H9 (cell line): ENCODE measurements at places on chromosomes 1 and 21.

GRCh38 chr1:221874285-221875003 lies 132.6 kb upstream of the DUSP10 start:
- no peak for DNase-seq

DNA sequence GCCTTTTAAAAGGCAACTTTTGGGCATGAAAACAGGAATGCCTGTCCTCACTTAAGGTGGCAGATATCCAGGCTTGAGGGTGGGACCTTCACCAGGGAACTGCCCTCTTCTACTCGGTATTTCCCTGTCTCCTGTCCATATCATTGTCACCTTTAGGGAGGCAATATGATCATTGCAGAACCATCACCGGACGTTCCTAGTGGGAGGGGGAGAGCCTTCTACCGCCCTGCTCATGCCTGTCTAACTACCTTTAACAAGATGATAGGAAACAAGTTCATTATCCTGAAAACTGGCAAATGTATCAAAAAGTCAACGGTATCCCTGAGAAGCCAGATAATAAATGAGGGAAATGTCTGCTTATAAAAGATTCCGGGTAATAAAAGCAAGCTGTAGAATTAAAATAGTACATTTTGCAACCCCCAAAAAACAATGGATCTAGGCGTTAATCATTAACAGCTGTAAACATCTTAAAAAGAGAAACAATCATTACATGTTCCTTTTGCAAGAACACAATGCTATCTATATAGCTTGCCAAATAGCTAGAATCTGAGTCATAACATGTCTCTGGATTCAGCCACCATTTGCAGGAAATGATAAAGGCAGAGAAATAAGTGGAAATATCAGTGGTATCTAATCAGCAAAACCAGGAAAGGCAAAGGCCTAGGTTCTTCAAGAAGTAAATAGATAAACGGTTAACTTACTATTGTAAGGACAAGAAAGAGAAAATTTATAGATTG lies 852.9 kb upstream of the ADGRL4 start:
- DNase-seq, result no peak

DNA sequence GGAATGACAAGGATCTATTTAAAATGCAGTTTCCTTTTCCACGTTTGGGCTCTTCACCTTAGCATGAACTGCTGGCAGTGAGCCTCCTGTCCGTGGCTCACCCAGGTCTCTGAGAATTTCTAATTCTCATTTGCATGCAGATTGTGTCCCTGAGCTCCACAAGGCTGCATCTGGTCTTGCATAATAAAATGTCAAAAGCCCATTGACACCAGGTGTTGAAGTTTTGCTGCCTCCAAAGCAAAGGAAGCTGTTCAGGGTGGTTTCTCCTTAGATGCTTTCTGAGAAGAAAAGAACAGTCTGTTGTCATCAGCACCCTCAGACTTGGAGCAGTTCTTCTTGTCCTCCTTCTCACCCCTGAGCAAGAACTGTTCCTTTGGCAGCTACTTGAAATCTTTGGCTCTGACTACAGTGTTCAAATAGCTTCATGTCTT lies 433.1 kb upstream of the KAZN start:
- DNase-seq, result no peak

- no peak for DNase-seq
Observed at GRCh38 chr1:19622204-19622603, 21.9 kb upstream of the NBL1 start.

GRCh38 chr1:246971090-246971721 lies 36.7 kb downstream of the ZNF695 start:
- peak; percentile 73 for DNase-seq

DNA sequence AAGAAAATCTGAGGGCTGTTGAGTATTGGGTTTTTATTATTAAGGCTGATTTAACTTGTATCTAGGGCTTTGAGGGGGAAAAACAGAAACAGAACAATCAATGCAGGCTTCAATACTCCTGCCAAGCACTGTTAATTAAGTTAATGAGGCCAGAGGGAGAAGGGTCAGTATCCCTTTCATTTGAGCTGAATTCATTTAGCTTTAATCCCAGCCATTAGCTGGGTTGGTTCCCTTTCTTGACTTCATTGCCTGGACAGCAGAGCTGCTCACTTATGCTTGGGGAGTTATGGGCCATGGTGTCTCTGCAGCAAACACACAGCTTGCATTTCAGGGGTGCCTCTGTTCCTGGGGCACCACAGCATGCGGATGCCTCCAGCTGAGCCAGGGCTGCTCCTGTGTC lies 16.3 kb downstream of the TLR5 start:
- DNase-seq, result no peak

- no peak for DNase-seq
Observed at GRCh38 chr1:224761245-224761644, 145.1 kb downstream of the CNIH3 start.

DNA sequence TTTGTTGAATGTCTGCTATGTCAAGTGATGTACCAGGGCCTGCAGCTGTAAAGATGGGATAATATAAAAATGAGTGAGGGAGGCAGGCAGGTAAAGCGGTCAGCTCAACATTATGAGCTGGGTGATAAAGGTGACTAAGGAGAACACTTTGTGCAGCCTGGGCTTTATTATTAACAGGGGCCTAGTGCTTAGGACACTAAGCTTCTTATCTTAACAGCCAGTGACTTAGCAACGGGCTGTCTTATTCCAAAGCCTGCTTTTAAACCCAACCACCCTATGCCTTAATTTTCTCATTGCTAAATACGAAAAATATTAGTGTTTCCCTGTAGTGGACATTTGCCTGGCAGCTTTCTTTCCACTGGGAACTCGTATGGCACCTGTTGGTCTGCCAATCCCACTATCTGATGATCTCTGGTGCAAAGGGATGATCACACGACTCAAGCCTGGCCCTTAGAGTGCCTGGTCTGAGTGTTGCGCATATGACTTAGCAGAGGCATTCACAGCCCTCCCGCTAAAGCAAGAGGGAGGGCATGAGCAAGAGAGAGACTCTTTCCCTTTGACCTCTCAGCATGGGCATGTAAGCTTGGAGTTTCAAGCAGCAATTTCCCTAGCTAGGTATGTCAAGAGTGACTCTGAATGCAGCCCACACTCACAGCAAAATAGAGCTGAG lies 98.6 kb upstream of the PAPPA2 start:
- peak; percentile 31 for DNase-seq

DNA sequence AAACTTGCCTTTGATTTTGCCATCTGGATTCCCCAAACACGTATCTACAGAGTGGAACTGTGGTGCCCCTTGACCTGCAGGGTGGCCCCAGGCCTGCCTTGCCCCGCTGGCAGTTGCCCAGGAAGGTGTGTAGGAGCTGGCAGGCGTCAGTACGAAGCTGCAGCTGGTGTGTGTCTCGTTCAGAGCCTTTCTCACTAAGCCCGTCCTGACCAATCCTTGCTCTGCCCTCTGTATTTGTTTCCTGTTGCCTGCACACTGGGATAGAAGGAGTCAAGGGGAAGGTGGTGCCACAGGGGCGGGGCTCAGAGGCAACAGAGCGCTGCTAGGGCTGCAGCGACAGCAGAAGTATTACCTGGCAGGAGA lies 5.2 kb upstream of the VSIG8 start:
- peak; percentile 69 for DNase-seq

DNA sequence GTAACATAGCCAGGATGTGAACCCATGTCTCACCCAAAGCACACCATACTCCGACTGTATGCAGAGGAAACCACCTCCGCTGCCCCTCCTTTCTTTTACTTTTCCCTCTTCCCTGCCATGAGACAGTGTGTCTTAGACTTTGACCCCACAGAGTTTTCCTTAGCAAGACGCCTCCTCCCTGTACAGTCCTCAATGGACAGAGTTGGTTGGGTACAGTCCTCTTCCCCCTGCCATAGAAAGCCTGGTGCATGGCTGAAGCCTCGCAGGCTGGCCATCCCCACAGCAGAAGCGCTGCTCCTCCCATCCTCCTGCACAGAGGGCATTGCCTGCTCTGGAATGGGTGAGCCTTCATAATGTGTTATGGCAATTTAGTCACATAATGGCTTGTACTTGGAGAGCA lies 127.9 kb downstream of the PLPP3 start:
- no peak for DNase-seq

DNA sequence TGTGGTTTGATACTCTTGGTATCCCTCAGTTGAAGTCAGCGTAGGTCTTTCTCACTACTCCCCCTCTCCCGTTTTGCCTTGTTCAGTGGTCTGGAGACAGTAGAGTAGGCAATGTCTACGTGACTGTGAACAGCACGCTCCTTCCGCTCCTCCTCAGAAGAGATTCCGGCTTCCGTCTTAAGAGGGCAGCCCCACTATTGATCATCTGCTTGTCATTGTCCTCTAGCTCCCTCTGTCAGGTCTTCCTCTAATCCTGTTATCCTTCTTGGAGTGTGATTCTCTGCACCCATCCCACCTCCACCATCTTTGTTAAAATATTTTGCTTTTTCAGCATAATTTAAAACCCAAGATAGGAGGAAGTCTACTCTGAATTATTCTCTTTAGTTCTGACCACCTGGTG lies 129.9 kb upstream of the KCNK2 start:
- peak; percentile 65 for DNase-seq

- DNase-seq, result no peak
Observed at GRCh38 chr1:17596651-17597509, 57.4 kb downstream of the ARHGEF10L start.

GRCh38 chr1:7641587-7642417 lies 129.3 kb upstream of the VAMP3 start:
- no peak for DNase-seq

DNA sequence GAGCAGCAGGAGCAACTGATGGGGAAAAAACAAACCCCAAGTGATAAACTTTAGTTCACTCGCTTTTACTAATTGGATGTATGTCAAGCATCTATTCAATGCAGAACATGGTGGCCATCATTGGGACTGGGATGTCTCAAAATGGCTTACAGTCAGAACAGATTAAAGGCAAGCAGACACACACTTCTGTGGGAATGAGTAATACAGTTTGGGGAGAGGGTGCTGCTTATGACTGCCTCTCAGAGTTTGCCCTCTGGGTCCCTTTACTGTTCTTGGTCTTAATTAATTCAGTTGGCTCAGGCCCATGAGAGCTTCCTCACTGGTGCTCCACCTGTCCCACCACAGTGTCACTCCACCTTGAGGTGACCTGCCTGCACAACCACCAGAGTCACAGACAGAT lies 119.5 kb downstream of the TBX19 start:
- no peak for DNase-seq

DNA sequence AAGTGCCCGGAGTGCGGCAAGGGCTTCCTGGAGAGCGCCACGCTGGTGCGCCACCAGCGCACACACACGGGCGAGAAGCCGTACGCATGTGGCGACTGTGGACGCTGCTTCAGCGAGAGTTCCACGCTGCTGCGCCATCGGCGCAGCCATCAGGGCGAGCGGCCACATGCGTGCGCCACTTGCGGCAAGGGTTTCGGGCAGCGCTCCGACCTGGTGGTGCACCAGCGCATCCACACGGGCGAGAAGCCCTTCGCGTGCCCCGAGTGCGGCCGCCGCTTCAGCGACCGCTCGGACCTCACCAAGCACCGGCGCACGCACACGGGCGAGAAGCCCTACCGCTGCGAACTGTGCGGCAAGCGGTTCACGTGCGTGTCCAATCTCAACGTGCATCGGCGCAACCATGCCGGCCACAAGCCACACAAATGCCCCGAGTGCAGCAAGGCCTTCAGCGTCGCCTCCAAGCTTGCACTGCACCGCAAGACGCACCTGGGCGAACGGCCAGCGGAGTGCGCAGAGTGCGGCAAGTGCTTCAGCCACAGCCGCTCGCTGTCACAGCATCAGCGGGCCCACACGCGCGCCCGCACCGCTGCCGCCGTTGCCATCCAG lies 10.0 kb downstream of the ZNF672 start:
- no peak for DNase-seq
